ENCODE measurements at places on chromosomes 16 and 17. TPM values are rescaled to one million over a fixed set of nuclear protein-coding genes. Genes with fewer than 3 reads are reported as not detected.

- no peaks in the 10 kb centered on the region for H3K27me3 ChIP-seq
- H3K27ac ChIP-seq = no peak within 1 kb of the TSS
- peak within 1 kb of the TSS; percentile 91 for H3K4me3 ChIP-seq
- no peaks in the 10 kb centered on the region for H3K36me3 ChIP-seq
- DNase-seq = peak; percentile 70
These were observed at the start of gene MYOCD for GRCh38 chr17:12665263-12666210. Gene MYOCD (plus strand): TSS chr17:12665890. CDS start chr17:12666189, 299 bp downstream.

Gene NUDT16L1
- 34.3 TPM for total RNA-seq

DNA sequence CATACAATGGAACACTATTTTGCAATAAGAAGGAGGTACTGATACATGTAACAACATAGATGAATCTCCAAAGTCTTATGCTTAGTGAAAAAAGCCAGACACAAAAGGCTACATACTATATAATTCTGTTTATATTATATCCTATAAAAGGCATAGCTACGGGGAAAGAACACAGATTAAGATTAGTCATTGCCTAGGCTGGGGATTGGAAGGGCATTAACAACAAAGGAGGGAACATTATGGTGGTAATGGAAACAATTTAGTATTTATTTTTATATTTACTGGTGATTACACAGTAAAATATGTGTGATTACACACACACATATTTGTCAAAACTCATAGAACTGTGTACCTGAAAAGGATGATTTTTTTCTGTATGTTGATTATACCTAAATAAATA lies 278.1 kb downstream of the ZFHX3 start:
- H3K27me3 ChIP-seq = no peaks in the 10 kb centered on the region
- H3K4me1 ChIP-seq = no peaks in the 10 kb centered on the region
- H3K4me3 ChIP-seq = no peak overlapping the region
- peaks cover 10% of the 10 kb centered on the region for H3K36me3 ChIP-seq

Gene ZNF594
- total RNA-seq = 21.2 TPM

GRCh38 chr16:85363881-85364280 lies 249.2 kb upstream of the GSE1 start:
- H3K36me3 ChIP-seq = peaks cover 3% of the 10 kb centered on the region
- peaks cover 20% of the 10 kb centered on the region for H3K4me1 ChIP-seq
- peaks cover 6% of the 10 kb centered on the region for H3K27me3 ChIP-seq
- no peak overlapping the region for H3K27ac ChIP-seq
- H3K4me3 ChIP-seq = no peak overlapping the region

DNA sequence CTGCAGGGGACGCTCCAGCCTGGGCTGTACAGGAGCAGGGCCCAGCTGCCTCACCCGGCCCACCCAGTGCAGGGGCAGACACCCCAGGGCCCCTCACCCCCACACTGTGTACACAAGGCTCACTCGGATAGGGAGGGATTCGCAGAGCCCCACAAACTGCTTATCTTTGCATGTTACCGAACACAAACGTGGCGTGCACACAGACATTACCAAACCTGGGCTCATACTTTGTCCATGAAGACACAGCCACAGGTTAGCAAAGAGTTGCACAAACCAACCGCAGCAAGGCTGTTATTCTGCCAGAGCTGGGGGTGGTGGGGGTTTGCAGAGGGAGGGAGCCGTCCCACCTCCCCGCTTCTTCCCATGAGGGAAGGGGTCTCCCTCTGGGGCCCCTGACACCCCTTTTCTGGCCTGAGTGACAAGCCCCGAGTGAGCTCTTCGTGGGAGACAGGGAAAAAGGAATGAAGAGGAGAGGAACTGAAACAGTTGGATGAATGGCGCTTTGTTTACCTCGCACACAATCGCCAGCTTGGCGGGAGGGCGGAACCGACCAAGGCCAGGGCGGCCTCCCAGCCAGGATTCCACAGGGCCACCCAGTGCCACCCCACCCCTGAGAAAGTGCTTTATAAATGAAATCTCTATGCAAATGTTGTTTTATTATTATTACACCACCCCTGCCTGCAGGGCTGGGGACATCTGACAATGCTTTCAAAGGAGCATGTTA lies 434 bp upstream of the CPSF4L start:
- no peaks in the 10 kb centered on the region for H3K36me3 ChIP-seq
- no peak overlapping the region for H3K4me3 ChIP-seq
- peaks cover 16% of the 10 kb centered on the region for H3K4me1 ChIP-seq
- DNase-seq = no peak

- H3K4me3 ChIP-seq = no peak overlapping the region
- H3K27me3 ChIP-seq = no peaks in the 10 kb centered on the region
- H3K36me3 ChIP-seq = no peaks in the 10 kb centered on the region
- DNase-seq = no peak
These were observed 68.1 kb upstream of the TMEM132E start for GRCh38 chr17:34511265-34511664.

GRCh38 chr17:29718446-29719039 lies 95.8 kb upstream of the CORO6 start:
- no peaks in the 10 kb centered on the region for H3K36me3 ChIP-seq
- DNase-seq = no peak
- no peak overlapping the region for H3K4me3 ChIP-seq
- no peak overlapping the region for H3K27ac ChIP-seq
- peaks cover 24% of the 10 kb centered on the region for H3K4me1 ChIP-seq
